Stimulated activated CD4-positive, alpha-beta T cell treated with anti-CD3 and anti-CD28 coated beads, Interleukin-15, amount 100 ng/mL, for 1 hour (primary cell): ENCODE measurements at places on chromosomes 1 and 21.
A peak's percentile ranks its signal among the peaks of the same experiment; 100 is the strongest.

- DNase-seq: no peak
These were observed 38.1 kb downstream of the SLC44A3 start for GRCh38 chr1:94858276-94858675.

DNA sequence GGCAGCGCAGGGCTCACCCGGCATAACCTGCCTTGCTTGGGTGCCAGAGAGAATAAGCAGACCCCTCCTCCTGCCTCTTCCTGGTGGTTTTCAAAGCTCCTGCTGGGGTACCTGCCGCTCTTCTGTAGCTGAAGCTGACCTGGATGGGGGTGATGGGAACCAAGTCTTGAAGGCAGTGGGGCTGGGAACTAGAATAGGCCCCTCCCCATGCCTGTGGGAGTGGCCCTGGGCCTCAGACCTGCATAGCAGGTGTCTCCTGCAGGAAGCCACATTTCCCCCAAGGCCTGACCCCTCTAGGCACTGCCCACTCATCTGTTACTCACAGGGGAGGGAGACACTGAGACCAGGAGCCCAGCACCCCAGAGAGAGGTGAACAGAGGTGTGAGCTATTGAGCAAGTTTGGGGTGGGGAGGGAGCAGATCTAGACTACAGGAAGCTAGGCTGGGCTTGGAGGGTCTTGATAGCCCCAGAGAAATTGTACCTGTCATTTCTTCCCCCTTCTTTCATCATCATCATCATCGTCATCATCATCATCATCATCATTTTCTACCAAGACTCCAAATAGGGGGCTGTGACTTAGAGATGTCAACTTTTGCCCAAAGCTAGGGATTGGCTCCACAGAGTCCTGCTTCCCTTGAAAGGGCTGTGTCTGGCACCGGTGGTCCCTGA, 10.1 kb downstream of the PADI1 start:
- DNase-seq: no peak

DNA sequence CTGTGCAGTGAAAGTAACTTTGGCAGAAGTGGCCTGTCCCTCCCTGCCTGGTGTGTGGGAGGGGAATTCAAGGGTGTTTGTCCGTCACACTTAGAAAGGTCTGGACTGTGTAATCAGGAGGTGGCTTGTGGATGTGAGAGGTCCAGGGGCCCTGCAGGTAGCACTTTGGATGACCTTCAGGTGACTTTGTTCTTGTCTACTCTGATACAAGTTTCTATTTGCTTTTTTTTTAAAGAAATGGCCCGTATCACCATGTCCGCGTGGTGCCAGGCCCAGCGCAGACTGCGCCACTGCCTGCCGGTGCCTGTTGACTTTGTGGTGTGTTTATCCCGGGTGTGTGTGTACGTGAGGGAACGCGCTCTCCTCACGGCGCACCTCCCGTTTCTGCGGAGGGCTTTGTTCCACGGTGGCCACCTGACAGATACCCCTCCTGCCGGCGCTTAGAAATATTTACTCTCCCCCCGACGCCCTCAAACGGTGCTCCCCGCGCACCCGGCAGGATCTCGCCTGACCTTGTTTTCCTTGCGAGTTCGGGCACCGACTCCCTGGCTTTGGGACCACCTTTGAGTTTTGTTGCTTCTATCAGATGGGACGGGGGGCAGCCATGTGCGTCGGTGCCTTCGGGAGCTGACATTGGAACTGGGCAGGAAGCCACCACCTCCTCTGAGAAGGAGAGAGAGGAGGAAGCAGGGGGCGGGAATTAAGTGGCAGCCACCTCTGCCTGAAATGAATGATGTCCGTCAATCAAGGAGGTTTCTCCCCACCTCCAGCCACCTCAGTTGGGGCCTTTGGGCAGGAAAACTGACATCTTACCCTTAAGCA, 119.4 kb downstream of the PRDM16 start:
- DNase-seq: no peak

GRCh38 chr1:228013935-228014930, 7.4 kb downstream of the WNT3A start:
- no peak for DNase-seq

DNA sequence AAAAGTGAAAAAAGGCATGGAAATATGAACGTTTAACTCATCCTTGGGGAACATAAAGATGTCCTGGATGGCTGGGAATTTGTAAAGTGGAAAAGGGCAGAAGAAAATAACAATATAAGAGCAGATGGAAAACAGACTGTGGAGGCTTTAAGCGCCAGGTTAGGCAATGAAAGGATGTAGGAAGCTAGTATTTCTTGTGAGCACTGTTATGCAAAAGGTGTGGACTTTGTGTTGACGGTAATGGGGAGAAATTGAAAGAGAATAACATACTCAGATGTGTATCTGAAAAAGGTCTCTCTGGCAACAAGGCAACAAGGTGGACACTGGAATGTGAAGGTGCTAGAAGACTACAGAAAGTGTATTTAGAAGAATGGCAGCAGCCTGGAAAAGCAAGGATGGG, 411.8 kb downstream of the PLPP3 start:
- no peak for DNase-seq

GRCh38 chr1:47436304-47436978, 1.4 kb upstream of the FOXD2 start:
- peak; percentile 57 for DNase-seq

- no peak for DNase-seq
These were observed 40.6 kb upstream of the DIPK1A start for GRCh38 chr1:93001893-93002292.

DNA sequence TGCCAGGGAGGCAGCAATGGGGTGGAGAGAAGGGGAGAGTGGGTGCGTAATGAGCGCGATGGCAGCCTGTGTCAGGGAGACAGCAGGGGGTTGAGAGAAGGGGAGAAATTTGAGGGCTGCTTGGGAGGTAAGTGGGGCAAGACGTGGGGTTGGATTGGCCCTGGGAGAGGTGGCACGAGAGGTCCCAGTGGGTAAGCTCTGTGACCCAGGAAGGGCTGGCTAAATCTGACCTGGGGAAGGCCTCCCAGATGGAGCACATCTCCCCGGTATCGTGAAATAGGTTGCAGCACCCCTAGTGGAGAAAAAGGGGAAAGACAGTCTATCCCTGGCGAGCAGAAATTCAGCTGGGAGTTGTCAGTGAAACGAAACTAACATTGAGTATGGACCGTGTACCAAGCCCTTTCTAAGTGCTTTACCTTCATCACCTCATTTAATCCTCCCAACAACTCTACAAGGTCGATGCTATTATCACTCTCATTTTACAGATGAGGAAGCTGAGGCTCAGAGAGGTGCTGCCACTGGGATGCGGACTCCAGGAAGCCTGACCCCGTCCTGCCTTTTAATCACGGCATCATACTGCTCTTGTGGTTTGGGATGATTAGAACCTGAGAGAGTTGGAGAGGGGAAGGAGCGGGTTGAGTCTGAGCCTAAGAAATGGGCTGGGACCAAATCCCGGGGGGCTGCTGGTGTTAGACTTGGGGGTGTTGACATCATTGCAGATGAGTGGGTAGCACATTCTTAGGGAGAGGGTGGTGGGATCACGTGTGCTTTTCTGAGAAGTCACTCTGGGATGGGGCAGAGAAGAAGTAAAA, 56.6 kb upstream of the RPL11 start:
- no peak for DNase-seq

- no peak for DNase-seq
These were observed 12.4 kb downstream of the ALX3 start for GRCh38 chr1:110057963-110058518.

DNA sequence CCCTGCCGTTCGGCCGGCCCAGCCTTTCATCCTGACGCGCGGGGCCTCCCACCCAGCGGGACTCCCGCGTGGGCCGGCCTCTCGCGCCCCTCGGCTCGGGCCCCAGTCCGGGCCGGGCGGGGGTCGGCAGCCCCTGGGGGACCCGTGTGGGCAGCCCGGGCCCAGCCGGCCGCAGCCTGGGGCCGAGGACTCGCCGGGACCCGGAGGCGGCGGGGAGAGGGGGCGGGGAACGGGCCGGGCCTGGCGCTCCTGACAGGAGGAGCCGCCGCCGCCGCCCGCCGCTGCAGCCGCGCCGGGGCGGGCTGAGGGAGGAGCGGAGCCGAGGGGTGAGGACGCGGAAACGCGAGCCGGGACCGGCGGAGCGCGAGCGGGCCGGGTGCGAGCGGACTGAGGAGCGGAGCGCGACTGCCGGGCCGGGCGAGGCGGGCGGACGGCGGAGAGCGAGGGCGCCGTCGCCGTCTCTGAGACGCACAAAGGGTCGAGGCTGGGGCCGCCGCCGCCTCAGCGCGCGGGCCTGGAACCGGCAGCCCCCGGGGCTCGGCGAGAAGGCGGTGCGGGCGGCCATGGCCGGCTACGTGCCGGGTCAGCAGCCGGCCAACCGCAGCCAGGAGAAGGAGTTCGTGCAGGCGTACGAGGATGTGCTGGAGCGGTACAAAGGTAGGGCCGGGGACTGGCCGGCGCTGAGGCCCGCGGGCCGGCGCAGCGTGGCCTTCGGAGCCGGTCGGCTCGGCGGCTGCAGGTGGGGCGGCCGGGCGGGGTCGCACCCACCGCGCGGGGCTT, 79.1 kb downstream of the NDUFS5 start:
- DNase-seq: peak; percentile 34

GRCh38 chr1:173663159-173663558, 6.5 kb downstream of the ANKRD45 start:
- DNase-seq: no peak

DNA sequence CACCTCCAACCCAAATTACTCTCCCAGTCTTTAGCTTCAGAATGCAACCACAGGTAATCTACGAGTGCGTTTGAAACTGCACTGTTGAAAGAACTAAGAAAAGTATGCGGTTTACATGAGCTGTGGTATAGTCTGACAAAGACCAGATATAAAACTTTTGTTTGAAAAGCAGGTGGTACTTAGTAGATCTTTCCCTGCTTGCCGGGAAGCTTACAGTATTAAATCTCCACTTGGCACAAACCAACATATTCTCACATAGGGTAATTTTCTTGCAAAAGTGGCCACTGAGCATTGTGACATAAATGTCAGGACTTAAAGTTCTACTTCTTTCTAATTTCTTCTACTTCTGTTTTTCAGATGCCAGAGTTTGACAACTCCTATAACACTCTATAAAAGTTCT, 8.4 kb downstream of the RGS2 start:
- DNase-seq: no peak

DNA sequence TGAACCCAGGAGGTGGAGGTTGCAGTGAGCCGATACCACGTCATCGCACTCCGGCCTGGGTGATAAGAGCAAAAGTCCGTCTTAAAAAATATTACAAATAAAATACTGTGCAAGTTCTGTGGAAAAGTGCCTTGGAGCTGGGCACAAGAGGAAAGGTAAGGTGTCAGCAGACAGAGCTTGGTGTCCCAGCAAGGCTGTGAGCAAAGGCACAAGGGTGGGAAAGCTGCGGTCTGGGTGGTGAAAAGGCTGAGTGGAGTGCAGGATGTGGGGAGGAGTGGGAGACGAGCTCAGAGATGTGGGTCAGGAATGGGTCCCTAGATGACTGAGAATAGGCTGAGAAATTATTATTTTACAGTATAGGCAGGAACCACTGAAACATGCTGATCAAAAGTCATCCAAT, 150.6 kb downstream of the RHOU start:
- DNase-seq: no peak

DNA sequence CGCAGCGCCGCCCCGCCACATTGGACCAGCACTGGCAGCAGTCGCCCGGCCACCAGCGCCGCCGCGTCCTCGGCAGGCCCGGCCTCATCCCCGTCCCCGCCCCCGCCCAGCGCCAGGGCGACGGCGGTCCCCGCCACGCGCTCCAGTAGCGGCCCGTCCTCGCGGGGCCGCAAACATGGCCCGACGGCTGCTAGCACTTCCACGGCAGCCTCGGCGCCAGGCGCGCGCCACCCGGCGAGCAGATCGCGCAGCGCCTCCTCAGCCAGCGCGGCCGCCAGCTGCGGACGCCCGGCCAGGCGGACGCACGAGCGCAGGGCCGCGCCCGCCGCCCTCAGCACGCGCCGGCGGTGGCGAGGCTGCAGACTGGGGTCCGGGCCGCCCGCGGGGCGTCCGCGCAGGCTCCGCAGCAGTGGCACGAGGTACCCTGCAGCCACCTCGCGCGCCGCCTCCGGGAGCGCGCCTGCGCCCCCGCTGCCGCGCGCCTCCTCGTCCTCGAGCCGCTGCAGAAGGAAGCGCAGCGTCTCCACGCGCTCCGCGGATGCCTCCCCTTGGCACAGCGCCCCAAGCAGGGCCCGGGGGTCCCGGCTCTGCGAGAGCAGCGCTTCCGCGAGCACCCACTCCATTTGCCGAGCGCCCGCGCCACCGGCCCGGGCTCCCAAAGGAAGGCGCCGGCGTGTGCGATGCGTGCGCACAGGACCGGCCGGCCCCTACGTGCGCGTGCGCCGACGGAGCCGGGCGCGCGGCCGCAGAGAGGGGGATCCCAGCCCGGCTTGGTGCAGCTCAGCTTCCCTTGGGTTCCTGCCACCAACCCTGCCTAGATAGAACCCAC, at the start of gene TARBP1:
Gene TARBP1, minus strand, starts transcription at position 699 of the 829 bp plus-strand sequence. Its CDS starts 76 bp downstream, at position 623.
- peak; percentile 72 for DNase-seq

DNA sequence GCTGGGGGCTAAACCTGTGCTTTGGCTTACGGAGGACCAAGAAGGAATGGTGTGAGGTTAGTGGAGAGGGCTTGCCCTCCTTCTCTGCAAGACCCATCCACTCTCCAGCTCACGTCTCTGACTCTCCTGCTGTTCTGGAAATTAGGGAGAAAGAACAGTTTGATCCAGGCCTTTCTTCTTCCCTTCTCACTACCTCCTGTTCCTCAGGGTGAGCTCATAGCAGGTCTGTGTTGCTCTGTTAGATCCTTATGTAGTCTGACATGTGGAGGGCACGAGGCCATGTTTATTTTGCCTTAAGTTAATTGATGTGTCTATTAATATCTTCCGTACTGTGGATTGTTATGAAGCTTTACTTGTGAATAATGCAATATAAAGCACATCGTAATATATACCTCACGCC, 315.0 kb downstream of the GRIK1 start:
- no peak for DNase-seq

GRCh38 chr1:172452536-172453152, 8.8 kb upstream of the PIGC start:
- no peak for DNase-seq

- DNase-seq: no peak
These were observed 66.7 kb upstream of the PARP1 start for GRCh38 chr1:226474443-226475141.

DNA sequence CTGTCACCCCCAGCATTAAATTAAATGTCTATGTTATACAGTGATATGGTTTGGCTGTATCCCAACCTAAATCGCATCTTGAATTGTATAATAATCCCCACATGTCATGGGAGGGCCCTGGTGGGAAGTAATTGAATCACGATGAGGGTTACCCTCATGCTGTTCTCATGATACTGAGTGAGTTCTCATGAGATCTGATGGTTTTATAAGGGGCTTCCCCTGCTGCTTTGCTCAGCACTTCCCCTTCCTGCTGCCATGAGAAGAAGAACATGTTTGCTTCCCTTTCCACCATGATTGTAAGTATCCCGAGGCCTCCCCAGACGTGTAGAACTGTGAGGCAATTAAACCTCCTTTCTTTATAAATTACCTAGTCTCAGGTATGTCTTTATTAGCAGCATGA, 445.7 kb downstream of the MRPL39 start:
- DNase-seq: no peak
